ENCODE measurements at places on chromosomes 5 and 9.

GRCh38 chr9:94563548-94563947 lies 8.7 kb downstream of the PCAT7 start:
- no peak for DNase-seq

DNA sequence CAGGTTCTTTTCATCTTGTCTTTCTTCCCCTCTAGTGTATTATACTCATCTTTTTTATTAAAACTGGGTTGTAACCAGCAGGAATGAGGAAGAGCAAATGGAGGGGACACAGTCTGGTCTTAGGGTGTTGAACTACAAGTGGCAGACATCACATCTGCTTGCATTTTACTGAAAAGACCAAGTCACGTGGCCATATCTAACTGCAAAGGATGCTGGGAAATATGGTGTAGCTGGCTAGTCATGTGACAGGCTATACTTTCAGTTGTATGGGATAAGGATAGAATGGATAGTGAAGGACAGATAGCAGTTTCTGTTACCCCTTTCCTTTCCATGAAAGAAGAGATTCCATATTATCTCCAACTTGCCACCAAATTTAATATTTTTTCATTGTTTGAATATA lies 13.0 kb upstream of the FGD3 start:
- no peak for DNase-seq

DNA sequence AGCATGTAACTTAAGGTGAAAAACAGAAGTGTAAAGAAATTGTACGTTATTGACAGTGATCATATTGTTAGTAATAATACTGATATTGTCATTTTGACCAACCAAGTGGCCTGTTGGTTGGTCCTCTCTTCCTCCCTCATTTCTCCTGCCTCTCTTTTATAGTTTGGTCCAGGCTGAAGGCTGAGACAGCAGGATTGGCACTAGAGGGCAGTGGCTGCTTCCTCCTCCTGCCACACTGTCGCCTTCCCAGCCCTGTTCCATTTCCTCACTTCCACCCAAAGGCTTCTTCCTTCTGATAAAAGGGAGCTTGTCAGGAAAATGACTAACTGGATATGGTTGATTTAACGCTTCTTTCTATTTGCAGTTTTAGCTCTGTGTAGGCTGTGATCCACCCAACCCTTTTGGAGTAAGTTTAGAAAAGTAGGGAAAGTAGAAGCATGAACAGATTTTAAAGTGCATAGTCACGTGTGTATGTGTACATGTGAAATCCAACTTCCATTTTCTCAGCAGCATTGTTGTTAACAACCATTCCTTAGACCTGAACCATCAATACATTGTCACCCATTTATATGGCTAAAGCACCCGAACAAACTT lies 35.6 kb downstream of the PTCD2 start:
- DNase-seq, result no peak

- no peak for DNase-seq
Measured at GRCh38 chr5:123659011-123659410, 147.0 kb downstream of the CSNK1G3 start.

DNA sequence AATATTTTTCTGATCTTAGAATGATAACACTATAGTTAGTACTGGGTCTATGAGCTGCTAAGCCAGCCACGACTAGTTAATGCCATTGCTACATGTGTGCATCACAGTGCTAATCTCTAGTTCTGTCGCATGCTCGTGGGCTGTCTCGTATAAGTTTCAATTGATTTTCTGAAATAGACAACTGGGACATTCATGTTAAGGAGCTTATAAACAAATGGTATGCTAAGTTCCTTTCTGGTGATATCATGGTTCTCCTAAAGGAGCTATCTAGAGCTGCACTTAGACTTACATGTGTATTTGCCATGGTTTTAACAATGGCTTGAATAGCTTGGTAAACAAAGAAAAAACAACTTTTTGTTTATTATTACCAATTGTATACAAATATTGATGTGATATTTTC lies 46.2 kb downstream of the F2RL2 start:
- DNase-seq, result no peak

GRCh38 chr5:157913575-157913974 lies 54.6 kb upstream of the CLINT1 start:
- no peak for DNase-seq

DNA sequence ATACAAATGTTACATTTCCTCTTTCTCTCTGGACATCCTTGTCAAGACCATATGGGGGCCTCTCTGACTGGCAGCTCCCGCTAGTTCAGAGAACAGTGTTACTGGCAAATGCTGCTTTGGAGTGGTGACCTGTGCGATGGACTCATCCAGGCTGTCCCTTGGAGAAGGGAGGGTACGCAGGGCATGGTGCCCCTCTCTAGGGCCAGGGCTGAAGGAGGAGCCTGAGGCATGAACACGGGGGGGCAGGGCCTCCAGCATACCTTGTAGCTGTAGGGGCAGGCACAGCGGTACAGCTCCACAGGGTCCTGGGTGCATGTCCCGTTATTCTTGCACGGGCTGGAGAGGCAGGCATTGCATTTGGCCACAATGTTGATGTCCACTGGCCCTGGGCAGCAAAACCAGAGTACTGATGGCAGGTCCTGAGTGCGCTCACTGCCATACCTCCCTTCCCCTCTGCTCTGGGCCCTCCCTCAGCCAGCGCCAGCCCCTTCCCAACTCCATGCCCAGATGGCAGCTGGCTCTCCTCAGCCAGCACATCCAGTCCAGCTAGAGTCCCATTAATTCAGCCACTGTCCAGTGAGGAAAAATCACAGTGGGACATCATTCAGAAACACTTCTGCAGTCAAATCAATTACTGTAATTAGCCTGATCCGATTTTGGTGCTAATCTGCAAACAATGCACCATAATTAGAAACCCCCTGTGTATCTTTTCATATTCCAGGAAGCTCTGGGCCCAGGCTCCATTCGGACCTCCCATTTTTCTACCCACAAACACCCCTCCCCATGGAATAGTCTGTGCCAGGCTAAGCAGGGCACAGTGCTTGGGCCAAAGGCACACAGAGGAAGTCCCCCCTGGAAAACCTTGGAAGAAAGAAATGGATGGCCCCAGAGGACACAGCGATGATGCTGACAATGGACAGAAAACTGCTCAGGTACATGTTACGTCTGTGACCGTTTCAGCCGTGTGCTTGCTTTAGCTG lies 128.8 kb upstream of the PANK3 start:
- no peak for DNase-seq

- no peak for DNase-seq
Measured at GRCh38 chr5:136646915-136647314, 281.6 kb upstream of the TRPC7 start.

DNA sequence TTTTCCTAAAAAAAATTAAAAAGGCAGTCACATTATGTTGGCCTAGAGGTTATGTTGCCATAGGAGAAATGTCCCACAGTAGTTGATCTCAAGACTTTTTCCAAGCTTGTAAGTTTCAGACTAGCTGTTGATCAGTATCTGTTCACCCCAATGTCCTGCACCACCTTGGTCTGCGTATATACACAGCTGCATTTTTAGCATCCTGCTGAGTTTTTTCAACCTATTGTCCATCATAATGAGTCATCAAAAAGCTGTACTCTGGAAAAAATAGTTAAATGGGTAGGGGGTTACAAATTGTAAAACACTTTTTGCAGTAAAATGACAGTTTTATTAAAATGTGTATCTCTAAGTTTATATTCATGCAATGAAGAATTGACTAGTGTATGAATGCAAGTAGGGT lies 53.2 kb upstream of the TMEM171 start:
- no peak for DNase-seq

DNA sequence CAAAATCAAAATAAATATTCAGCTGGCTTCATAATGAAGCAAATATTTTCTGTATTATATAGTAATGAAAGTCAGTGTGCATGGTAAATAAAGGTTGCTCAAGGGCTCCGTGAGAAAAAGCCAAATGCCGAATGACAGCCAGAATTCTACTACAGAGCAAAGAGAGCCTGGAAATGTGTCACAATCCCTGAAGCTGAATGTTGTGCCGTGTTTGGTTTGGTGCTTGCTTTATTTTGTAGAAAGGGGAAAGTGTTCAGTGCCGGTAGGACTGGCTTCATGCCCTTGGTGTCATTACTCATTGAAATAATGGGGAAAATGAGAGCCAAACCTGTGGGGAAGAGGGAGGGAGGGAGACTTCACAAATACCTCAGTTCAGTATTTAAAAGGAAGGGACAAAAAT lies 26.8 kb upstream of the ADAMTSL1 start:
- DNase-seq, result no peak

- DNase-seq, result no peak
Measured at GRCh38 chr9:98413084-98413483, 157.6 kb upstream of the TBC1D2 start.

DNA sequence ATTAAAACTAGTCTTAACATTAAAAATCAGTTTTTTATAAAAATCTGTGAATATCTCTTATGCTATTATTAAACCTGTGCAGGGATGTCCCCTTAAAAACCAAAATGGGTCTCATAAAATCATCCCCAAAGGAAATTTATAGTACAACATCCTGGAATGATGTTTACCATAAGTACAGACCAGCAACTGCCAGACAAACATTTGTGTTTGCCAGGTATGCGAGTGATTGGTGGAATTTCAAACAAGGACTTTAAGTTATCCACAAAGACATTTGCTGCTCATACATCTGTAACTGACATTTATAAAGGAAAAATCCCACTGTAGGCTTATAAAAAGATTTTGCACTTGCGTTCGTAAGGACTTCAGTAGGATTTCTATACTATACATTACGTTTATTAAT lies 1375.4 kb upstream of the WWC1 start:
- no peak for DNase-seq

DNA sequence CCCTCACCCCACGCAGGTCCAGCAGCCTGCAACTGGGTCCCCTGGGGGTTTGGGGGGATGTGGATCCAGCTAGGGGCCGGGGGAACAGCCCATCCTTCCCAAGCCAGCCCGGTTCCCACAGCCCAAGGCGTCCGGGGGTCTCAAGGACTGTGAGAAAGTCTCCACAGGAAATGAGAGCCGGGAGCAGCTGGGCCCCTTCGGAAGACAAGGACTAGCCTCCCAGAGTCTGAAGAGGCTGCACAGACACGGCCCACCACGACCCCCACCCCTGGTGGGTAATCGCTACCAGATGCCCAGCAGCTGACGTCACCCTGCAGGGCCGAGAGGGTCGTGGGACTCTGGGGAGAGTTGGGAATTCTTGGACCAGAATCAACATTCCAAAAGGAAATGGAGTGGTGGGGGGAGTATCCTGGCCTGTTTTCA lies 10.5 kb downstream of the SH2D3C start:
- DNase-seq, result no peak

GRCh38 chr9:127735530-127736185 lies 564 bp upstream of the TOR2A start:
- DNase-seq, result no peak

DNA sequence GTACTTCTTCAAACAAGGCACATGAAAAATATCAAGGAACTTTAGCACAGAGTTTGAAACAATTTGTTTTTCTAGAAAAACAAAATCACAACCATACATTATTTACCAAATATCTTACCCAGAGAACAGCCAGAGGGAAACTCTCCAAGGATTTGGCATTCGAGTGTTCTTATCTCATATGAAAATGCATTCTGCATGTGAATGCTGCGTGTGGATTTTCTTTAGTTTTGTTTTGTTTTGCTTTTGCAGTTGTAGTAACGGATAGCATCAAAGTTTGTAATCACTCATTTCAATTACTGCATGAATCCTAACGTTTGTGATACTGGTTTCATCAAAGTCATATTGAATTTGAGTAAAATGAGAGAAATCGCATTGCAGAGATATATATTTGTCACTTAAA lies 28.0 kb downstream of the ADAMTSL1 start:
- DNase-seq, result no peak

DNA sequence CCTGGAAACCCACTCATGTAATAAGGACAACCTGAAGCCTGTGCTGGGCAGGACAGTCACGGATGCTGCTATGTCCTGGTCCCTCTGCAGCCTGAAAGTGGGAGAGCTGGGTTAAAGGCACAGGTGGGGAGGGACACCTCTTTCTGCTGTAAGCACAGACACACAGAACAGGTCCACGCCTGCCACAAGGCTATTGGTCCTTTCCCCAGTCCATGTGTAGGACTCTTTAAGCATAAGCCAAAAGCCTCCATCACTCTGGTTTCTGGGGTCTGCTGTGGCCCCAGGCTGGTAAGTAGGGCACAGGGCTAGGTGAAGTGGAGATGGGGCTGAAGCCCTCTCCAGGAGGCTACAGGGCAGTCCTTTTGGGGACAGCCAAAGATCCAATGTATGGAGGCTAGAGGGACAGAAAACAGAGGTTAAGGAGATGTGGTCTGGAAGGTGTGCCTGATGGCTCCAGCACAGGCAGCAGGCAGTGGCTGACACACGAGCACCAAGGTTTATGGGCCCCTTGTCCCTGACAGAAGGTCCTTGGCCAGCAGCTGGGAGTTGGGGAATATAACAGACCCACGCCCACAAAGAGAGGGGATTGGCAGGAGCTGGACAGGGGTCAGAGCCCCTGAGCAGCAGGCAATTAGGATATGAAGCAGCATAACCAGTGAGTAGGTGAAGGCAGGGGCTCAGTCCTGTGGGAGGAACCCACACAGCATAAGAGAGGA lies 203.6 kb upstream of the MVB12B start:
- no peak for DNase-seq

GRCh38 chr9:109907810-109908458 lies 127.9 kb downstream of the PALM2AKAP2 start:
- no peak for DNase-seq

DNA sequence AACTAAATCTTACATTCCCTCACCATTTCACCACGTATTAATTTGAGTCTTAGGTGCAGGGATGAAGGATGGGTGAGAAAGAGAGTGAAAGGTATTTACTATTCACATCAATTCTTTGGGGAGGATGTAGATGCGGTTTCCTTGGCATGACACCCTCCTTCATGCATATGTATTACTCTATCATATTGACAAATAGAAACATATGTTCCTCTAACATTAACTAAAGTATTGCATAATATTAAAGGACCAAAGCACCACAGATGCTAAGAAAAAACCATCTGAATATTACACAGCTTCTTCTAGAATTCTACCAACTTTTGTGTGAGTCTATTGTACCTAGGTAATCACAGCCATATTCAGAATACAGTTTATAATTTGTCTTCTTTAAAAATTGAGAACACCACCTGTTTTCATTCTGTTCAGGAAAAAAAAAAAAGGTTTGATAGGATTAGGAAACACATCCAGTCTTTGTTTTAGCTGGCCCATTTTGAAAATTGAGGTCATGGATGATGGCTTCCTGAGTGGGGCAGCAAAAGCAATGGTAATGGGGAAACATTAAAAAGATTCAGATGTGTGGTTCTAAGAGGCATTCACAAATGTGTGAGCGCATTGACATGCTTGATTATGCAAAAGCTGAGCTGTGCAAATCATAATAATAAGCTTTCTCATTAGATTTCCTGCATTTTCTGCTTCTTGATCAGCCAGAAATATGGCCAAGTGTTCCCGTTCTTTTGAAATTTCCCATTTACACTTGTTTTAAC lies 1011.5 kb upstream of the NUDT12 start:
- no peak for DNase-seq

- no peak for DNase-seq
Measured at GRCh38 chr9:76607730-76608436, 148.9 kb downstream of the GCNT1 start.

DNA sequence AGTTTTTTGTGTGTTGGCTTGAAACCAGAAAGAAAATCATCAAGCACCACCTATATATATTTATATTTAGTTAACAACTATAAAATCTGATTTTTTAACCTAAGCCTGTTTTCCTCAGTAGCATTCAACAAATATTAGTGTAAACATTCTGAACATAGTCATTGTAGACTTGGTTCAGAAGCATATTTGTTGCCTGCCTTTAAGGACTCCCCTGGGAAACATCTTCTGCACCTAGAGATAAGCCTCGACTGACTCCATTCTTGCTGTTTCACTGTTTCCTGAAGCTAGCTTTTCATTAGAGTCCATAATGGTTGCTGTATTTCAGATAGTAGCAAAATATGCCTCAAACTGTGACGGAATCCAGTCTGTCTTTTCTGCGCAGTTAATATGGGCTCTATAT lies 123.5 kb downstream of the TRIO start:
- no peak for DNase-seq

GRCh38 chr5:98603456-98603855 lies 170.0 kb upstream of the RGMB start:
- DNase-seq, result no peak

Data from GM12865 (cell line).